ENCODE measurements at places on chromosomes 5 and 9. TPM values are rescaled to one million over a fixed set of nuclear protein-coding genes. Genes with fewer than 3 reads are reported as not detected.

The PDGFRB gene
- 2.2 TPM for total RNA-seq

The GFPT2 gene
- 2.4 TPM for total RNA-seq

The PCDHA12 gene
- not detected for total RNA-seq

The SOHLH1 gene
- not detected for total RNA-seq

The DCP2 gene
- total RNA-seq = 24.5 TPM

- no peak for DNase-seq
These were observed 126.2 kb upstream of the ZNF608 start for GRCh38 chr5:124872615-124873014.

DNA sequence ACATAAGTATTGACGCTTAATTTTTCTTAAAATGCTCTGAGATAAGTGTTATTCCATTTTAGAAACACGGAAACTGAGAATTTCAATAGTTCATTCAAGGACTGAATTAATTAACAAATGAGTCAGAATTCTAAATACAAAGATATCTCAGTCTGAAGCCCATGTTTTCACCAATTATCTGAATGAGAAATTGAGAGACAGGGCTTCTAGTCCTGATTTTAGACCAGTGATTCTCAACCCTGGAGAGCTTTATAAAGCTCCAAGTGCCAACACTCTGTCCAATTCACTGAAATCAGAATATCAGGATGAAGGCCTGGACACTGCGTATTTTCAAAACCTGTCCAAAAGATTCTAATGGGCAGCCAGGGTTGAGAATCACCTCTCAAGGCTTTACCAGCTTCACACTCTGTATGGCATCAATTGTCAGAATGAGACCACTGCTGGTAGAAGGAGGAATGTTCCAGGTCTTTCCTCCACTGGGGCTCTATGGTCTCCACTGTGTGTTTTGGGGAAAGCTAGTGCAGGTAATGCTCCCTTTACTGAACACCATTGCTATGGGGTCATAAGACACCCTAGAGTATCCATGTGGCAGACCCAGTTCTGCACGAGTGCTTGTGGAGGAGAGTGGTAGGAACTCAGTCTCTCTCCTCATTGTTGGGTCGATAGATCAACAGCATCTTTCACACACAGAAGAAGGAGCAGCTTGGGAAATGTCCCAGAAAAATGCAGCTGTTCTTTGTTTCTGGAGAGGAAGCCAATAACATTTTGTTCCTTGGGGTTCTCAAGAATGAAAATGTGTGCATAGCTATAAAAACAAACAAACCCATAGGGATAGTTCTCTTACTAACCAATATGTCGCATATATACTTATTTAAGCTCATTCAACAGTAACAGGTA is 99.7 kb upstream of the OSMR start:
- no peak for DNase-seq

DNA sequence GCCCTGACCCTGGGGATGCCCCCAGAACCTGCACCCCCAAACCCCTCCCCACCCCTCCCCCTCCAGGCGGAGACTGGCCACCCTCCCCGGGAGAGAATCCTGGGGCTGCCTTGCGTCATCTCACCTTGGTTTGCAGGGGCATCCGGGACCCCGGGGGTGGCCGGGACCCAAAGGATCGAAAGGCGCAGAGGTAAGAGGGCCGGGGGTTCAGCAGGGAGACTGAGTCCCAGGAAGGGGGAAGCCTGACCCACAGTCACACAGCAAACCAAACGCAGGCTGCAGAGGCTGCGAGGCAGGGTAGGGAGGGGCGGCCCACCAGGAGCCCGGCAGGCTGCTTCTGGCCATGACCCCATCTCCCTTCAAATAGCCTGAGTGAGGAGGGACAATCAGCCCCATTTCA is 33.8 kb upstream of the ORM1 start:
- DNase-seq = no peak

DNA sequence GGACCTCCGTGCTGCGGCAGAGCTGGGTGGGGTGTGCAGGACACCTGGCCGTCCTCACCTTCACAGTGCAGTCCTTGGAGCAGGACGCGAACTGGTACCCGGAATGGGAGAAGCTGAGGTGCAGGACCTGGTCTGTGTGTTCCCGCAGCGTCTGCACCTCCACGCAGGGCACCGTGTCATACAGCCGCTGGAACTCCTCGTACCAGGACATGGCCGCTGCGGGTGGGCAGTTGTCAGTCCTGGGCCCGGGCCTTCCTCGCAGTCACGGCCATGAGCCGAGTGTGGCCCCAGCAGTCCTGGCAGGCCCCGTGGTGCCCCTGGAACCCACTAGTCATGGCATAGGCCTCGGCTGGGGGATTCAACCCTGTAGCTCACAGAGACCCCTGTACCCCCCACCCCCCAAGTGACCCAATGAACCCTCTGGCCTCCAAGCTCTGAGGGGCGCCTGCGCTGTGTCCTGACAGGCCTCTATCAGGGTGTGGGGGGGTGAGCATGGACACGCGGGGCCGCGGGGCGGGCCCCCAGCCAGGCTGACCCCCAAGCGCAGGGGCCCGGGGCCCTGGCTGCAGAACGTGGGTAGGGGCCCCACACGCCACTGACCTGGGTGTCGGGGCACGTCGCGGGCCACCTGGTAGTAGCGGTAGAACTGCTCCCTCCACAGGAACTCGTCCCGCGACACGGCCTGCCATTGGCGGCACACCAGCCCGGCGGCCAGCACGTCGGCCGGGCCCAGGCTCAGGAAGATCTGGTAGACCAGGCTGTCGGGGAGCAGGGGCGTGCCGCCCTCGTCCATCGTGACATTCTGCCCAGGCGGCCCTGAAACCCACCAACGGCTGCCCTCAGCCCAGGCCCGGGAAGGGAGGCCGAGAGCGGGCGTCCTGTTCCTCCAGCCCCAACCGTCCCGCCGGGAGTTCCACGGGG is 987 bp downstream of the FBXW5 start:
- DNase-seq = no peak

DNA sequence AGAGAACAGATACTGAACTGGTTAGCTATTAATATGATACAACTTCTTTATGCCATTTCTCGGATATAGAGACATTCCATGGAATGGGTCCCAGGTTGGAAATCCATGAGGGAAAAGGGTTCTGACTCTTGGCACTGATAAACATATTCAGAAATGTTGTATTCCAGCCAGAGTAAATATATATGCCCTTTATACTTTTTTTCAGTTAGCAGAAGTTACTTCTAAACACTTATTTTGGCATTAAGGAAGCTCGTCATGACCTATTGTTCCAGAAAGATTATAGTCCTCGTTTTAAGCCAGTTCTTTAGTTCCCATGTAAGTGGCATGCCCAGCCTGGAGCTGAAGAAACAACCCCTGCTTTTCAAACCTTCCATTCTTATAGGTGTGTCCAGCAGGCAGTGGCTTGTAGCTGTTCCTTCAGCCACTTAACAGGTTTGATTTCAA is 181.6 kb downstream of the CD180 start:
- DNase-seq = no peak

DNA sequence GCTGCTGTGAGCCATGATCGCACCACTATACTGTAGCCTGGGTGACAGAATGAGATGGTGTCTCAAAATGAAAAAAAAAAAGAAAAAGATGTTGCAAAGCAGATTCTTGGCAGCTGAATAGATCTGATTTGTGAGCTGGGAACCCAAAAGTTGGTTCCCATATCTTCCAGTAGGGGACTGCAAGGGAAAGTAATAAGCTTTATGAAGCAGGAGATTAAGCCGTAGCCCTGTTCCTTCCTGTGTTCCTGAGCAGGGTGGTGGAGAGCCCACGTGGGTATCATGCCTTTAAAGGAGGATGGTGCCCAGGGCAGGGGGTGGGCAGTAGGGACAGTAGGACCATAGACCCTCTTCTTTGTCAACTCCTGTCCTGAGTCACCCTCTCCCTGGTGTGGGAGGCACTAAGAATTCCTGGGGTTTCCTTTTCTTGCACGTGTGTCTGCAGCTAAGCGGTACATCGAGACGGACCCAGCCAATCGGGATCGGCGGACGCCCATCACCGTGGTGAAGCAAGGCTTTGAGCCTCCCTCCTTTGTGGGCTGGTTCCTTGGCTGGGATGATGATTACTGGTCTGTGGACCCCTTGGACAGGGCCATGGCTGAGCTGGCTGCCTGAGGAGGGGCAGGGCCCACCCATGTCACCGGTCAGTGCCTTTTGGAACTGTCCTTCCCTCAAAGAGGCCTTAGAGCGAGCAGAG is 37.9 kb downstream of the STOM start:
- DNase-seq = no peak

- no peak for DNase-seq
These were observed 66.5 kb downstream of the PRDM6 start for GRCh38 chr5:123155446-123155960.

DNA sequence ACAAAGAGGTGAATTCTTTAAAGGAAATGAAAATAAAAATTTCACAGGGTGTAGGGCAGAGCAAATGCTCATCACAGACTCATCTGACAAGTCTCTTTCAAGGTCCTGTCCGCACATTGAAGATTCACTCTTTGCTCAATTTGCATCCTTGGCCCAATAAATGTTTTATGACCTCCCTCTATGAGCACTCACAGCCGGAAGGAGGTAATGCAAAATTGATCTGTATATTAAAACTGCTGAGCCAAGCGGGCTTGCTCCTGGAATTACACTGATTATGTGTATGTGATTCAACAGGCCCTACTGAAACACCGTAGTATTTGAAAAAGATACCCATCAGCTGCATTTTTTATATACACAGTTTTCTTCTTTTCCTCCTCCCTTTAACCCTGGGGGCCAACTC is 246.8 kb downstream of the IZUMO3 start:
- no peak for DNase-seq

DNA sequence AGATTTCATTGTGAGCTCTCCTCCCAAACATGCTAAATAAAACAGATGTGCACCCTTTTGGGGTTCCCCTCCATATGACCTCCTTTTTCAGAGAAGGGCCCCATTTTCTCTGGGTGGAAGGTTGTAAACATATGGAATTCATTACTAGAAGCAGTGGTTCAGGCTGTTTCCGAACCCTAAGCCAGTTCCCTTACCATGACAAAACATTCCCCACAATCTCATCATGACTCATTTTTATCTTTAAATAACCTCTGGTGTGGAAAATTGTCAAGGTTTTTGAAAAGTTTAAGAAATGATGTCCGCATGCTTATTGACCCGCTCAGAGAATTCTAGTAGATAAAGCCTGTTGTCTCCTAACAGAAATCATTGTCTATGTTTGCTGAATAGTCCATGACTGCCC is 127.3 kb upstream of the PIK3R1 start:
- DNase-seq = no peak

GRCh38 chr9:15670246-15670645 is 117.4 kb downstream of the CCDC171 start:
- DNase-seq = no peak

DNA sequence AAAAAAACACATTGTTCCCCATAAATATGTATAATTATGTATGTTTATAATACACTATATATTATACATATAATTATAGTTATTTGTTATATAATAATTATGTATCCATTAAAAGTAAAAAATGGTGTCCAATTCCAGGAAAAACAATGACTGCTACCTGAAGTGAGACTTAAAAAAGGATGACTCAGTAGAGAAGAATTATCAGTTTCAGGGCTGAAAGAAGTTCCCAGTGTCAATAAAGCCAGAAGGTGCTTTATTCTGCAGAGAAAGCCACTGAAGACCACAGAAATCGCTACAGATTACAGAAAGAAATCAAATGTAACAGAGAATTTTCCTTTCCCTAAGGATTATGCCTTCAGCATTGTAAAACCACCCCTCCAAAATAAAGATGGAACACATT is 50.9 kb downstream of the ANKRD31 start:
- DNase-seq = no peak

DNA sequence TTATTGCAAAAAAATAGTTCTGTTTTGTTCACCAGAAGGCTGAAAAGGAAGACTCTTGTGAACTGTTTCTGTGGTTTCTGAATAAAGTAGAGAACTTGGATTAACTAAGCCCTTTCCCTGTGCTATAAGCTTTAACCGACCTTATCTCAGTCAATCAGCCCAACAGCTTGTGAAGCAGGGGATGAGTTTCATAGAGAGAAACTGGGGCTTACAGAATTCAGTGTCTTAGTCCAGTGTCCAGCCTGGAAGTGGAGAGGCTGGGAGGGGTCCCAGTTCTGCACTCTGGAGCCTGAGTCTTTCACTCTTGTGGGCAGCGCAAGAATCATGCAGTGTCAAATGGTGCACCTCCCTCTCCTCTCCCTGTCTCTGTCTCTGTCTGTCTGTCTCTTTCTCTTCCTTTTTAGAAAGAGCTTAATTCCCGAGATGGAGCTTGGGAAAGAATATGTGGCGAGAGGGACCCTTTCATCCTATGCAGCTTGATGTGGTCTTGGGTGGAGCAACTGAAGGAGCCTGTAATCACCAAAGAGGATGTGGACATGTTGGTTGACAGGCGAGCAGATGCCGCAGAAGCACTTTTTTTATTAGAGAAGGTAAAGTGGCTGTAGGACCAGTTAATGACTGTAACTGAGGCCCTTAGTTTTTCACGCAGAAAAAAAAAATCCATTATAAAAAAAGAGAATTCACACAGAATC is 17.0 kb downstream of the PTPDC1 start:
- DNase-seq = no peak

- no peak for DNase-seq
These were observed 28.3 kb downstream of the ADAMTS2 start for GRCh38 chr5:179316982-179317381.

DNA sequence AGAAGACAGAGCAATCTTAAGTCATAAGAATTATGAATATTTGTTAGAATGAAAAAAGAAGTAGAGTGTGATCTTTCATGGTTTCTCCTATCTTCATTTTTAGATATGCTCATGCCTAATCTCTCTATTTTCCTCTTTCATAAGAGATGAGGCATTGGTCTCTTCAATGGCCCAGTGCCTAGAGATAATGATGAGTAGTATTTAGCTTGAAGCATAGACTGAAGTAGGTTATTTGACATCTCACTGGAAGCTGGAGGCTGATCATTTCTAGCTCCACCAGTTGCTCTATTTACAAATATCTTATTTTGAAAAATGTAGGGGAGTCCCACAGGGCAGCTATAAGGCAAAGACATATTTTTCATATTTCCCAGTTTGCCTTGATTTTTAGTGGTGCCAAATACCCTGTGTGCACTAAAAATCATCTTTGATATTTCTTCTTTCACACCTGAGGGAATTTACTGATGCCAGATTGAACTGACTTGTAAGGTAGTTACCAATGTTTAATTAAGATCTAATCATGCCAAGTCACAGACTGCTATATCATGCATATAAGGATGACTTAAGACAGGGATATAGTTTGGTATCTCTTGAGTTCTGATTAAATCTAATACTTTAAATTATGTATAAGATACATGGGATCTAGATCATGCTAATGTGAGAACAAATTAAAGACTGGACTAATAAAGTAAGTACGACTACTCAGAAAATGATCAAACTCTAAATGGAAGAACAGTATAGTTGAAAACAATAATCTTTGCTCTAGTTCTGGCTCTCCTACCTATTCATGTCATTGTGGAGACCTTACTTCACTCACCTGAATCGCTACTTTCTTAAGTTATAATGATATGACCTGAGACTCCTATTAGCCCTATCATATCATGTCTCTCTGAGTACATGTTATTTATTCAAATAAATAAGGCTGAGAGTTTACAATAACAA is 108.2 kb upstream of the IFNE start:
- no peak for DNase-seq

GRCh38 chr9:133564451-133565116 is 30.1 kb downstream of the ADAMTSL2 start:
- DNase-seq = no peak

GRCh38 chr9:31251386-31251785 is 1133.1 kb upstream of the ACO1 start:
- no peak for DNase-seq
